T-helper 1 cell (primary cell): ENCODE measurements at places on chromosomes 13 and 19.

GRCh38 chr13:109110159-109110558, 480.7 kb downstream of the MYO16 start:
- no peak for DNase-seq

- no peak for DNase-seq
These were observed 9.2 kb upstream of the DNAJC15 start for GRCh38 chr13:43014162-43014561.

DNA sequence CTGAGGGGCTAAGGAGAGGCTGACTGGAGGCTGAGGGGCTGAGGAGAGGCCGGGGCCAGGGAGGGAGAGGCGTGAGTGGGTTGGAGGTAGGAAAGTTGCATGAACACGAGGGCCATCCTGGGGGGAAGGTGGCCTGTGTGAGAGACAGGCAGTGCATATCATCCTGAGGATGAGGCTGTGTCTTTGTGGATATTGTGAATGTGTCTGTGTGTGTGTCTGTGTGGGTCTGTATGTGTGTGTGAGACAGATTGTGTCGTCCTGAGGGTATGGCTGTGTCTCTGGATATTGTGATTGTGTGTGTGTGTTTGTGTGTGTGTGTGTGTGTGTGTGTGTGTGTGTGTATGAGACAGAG, 422 bp downstream of the ZNF71 start:
- DNase-seq: no peak

- no peak for DNase-seq
These were observed 12.2 kb upstream of the HIF3A start for GRCh38 chr19:46284635-46285034.

DNA sequence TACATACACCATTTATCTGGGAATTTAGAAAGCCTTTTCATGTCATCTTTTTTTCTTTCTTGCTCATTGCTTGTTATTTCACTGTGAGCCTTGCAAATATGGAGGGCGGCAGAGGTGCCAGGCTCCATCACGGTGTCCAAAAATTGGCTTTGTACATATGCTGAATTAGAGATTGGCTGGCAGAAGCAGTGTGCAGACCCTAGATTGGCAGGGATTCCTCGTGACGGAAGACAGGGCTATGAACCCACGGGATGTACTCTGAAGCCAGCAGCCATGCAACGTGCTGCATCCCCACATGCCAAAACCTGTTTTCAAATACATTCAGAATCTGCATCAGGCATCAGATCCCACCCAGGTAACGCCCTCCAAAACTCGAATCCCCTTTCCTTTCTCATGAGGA, 142.8 kb downstream of the ZIC5 start:
- DNase-seq: no peak

- no peak for DNase-seq
These were observed 30.8 kb upstream of the IGFL1 start for GRCh38 chr19:46198756-46199155.

DNA sequence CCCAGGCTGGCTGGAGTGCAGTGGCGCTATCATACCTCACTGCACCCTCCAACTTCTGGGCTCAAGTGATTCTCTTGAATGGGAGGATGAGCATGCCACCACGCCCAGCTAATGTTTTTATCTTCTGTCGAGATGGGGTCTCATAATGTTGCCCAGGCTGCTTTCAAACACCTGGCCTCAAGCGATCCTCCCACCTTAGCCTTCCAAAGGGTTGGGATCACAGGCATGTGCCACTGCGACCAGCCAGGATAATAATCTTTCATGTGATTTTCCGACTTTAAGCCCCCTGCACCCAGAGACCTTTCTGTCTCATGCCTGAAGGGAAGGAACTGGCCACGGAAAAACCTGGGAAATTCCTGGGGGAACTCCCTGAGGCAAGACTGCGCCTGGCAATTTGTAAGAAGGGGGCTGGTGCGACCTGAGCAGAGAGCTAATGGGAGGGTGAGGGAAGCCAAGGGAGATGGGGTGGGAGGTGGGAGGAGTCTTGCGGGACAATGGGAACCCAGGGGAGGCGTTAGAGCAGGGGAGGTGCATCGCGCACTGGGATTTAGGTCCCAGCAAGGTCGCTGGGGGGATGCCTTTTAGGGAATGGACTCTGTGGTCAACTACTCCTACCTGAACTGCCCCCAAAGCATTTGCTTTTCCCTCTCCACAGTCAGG, 1.2 kb upstream of the CCDC124 start:
- DNase-seq: no peak

GRCh38 chr19:14181906-14182305, 24.1 kb downstream of the ADGRL1 start:
- no peak for DNase-seq
